Mucosa of gallbladder (tissue), 1 donor: ENCODE measurements at places on chromosomes 12 and 14. TPM values are rescaled to one million over a fixed set of nuclear protein-coding genes. Genes with fewer than 3 reads are reported as not detected.

Gene GPX2
- 617 TPM for total RNA-seq

Gene TMEM30B
- 97.8 TPM for total RNA-seq

Gene ANO2
- 2.5 TPM for total RNA-seq

Gene GPRC5D
- total RNA-seq = not detected

Gene OR6C2
- not detected for total RNA-seq

Gene TSPAN19
- not detected for total RNA-seq

Gene KRT77
- not detected for total RNA-seq

Gene TTC9
- 8.1 TPM for total RNA-seq

Gene KCNH5
- 0.03 TPM for total RNA-seq
